ENCODE measurements at places on chromosomes 7 and 10. TPM values are rescaled to one million over a fixed set of nuclear protein-coding genes. Genes with fewer than 3 reads are reported as not detected.

The MCM10 gene
- 62.6 TPM for total RNA-seq

The HTR5A gene
- total RNA-seq: not detected

The IDI2 gene
- not detected for total RNA-seq

The TMEM140 gene
- total RNA-seq: 6.1 TPM

The RBP3 gene
- not detected for total RNA-seq

The EBF3 gene
- 0.79 TPM for total RNA-seq

The SLC29A4 gene
- total RNA-seq: 34.6 TPM

The NEUROG3 gene
- total RNA-seq: not detected

The IFIT1B gene
- not detected for total RNA-seq

The UPP1 gene
- total RNA-seq: 20.6 TPM

The CREB5 gene
- total RNA-seq: 9.1 TPM

The SUGCT gene
- 9.9 TPM for total RNA-seq

The NIPSNAP2 gene
- 59.3 TPM for total RNA-seq

The LAMB1 gene
- total RNA-seq: 418 TPM

DNA sequence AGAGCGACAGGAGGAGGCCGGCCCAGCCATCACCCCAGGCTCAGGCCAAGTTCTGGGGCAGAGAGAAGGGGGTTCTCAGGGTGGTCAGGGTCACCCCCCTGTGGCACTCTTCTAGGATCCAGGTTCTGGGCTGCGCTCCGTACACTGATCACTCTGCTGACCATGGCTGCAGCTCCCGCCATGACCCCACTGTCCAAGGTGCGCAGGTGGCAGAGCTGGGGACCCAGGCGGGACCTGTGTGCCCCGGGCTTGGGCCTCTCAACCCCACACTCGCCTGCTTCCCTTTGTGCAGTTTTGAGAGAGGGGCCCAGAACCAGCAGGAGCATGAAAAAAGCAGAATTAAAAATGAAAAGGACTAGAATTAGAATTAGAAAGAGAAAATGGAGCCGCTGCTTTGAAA is 227.1 kb downstream of the FANK1 start:
- no peak for DNase-seq

DNA sequence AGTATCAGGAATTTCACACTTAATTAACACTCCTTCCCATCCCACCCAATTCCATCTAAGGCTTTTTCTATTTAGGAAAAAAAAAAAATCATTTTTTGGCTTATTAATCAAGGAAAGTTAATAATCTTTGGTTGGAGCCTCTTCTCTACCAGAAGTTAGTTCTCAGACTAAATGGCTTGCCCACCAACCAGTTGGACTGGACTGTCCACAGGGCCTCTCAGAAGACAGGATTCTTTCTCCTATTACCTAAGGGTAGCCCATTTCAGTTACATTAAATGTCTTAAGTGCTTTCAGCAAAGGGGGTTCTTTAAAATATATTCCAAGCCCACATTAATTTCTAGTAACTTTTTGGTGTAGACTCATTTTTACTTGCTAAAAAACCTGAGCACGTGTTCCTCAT is 35.2 kb downstream of the GLUD1 start:
- no peak for DNase-seq

GRCh38 chr10:76393875-76394706 is 962.7 kb downstream of the LRMDA start:
- no peak for DNase-seq

GRCh38 chr10:62231805-62232204 is 36.8 kb downstream of the RTKN2 start:
- DNase-seq: no peak

DNA sequence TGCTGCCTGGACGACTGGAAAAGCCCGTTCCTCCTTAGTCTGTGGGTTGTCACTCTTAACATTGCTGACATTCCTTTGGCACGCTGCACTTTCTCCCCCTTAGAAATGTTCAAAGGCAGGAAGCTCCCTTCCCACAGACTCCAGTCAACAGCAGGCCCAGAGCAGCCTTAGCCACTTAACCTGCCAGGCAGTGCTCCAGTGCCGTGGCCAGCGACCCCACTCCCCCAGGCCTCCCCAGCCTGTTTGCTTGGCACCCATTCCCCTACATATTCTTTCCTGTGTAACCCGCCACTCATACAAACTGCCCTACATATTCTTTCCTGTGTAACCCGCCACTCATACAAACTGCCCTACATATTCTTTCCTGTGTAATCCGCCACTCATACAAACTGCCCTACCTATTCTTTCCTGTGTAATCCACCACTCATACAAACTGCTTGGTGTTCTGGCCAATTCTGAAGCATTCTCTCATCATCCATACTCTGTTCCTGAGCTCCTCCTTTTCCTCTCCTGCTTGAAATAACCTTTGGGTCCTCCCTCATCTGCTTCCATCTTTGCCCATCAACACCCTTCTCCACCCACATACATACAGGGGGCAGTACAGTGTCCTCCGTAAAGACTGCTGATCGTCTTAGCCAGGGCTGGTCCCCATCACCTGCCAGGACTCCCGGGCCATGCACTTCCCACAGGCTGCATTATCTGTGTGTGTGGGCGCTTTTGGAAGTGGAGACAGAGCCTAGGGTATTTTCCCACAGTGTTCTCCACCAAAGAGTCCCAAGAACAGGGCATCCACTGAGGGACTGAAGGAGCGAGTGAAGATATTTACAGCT is 57.3 kb downstream of the ADARB2 start:
- DNase-seq: no peak

DNA sequence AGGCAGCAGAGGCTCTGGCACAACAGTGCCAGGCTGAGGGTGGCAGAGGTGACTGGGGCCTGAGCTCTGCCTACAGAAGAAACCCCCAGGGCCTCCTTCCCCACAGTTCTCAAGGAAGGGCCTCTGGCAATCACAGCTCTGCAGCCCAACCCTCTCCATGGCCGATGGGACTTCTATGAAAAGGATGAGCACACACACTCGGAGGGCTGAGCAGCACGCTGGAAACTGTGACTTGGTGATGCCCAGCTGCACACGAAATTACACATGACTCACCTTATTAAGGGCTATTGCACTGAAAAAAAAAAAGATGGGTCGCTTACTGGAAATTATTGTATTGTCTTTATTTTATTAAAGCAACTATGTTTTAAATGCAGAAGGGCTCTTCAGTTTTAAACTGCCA is 42.9 kb upstream of the LRRC18 start:
- no peak for DNase-seq

- peak; percentile 78 for DNase-seq
These were observed 28.9 kb downstream of the SKIDA1 start for GRCh38 chr10:21496343-21497176.

DNA sequence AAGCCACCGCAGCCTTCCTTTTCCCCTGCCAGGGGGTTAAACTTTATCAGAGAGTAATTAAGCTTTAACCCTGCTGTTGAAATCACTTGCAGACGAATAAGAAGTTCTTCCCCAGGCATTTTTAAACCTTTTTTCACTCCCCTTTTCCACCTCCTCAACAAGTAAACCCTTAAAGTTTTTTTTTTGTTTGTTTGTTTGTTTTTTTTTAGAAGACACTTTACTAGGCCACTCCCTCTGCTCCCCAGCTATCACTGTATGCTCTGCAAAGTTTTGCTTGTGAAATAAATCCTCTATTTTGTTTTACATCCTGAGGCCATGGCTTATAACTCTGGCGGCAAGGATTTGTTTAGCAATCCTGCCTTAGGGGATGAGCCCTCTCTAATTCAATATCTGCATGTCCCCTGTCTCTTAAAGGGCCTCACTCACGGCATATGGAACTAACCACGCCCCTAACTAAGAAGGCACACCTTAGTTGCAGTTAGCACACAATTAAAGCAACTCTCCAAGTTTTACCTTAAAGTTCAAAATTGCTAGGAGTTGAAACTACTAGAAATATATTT is 1354.7 kb upstream of the LRRTM3 start:
- DNase-seq: peak; percentile 40

GRCh38 chr10:78214955-78215354 is 181.3 kb downstream of the RPS24 start:
- DNase-seq: no peak

GRCh38 chr10:79031723-79032122 is 37.0 kb upstream of the ZMIZ1 start:
- no peak for DNase-seq

DNA sequence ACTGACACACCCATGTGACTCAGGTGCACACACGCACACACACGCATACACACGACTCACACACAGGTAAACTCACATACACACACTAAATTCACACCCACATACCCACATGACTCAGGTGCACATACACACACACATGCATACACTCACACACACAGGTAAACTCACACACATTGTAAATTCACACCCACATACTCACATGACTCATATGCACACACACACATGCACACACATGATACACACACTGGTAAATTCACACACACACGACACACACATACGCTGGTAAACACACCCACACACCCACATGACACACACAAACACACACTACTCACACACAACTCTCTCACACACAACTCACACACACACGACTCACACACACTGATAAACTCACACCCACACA is 63.6 kb downstream of the TCERG1L start:
- no peak for DNase-seq

DNA sequence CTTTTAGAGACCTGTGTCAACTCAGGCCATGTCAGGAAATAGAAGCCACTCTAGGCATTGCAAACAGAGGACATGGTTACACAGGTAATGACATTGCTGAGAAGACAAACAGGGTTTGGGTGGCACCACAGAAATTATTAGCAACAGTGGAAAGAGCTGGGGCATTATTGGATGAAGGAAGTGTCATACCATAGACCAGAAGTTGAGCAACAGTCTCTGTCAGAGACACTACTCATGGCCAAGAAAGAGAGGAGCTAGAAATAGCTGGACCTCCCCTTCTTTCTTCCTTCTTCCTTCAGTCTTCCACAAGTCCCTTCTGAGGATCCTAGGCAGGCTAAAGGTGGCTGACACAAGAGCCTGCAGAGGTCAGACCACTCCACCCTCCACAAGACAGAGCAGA is 4.2 kb upstream of the LIPA start:
- DNase-seq: no peak

DNA sequence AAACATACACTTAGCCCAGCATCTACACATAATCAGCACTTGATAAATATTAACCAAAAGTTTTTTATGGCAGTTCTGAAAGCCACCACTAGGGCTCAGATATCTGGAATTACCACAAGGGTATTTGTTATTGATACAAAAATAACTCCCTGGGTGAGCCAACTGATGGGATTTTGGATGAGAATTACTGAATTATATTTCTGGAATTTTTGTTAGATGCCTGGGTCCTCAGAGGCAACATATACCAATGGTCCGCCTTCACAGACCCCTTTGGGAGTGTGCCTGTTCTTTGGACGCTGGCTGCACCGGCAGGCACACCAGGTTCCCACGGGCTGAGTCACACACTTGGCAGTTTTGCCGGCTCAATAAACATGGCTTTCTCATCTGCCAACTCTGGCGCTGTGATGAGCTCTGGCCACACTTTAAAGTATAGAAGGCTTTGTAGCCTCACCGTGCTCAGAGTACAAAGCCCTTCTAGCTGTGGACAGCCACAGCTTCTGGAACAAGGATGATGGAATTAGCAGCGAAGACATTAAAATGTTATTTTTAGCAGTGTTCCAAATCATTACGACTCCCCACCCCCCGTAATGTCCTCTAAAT is 24.5 kb upstream of the EEPD1 start:
- peak; percentile 38 for DNase-seq

GRCh38 chr10:9994131-9994530 is 1023.5 kb upstream of the CELF2 start:
- no peak for DNase-seq

GRCh38 chr10:64097391-64098122 is 576.4 kb downstream of the REEP3 start:
- no peak for DNase-seq

- DNase-seq: no peak
These were observed 3.6 kb downstream of the CASP7 start for GRCh38 chr10:113683300-113683699.

GRCh38 chr10:48811461-48811860 is 126.8 kb downstream of the WDFY4 start:
- DNase-seq: no peak

DNA sequence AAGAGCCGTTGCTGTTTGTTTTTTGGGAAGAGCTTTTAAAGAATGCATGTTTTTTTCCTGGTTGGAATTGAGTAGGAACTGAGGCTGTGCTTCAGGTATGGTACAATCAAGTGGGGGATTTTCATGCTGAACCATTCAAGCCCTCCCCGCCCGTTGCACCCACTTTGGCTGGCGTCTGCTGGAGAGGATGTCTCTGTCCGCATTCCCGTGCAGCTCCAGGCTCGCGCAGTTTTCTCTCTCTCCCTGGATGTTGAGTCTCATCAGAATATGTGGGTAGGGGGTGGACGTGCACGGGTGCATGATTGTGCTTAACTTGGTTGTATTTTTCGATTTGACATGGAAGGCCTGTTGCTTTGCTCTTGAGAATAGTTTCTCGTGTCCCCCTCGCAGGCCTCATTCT is 31.6 kb downstream of the PFKFB3 start:
- no peak for DNase-seq

DNA sequence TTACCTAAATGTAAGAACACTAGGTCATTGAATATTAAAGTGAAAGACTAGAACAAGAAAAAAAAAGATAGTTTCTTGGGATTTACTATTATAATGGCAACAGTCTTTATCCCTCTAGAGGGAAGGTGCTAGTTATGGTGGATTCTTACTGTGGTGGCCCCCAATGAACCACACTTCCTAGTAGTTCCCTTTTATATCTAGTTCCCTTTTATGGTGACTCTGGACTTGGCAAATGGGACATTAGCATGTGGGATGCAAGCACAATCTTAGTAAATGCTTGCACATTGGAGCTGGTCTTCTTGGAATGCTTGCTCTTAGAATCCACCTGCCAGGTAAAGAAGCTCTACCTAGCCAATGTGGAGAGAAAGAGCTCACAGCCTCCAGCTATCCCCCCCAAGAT is 430.2 kb downstream of the LRMDA start:
- no peak for DNase-seq

GRCh38 chr7:98810153-98810802 is 59.5 kb downstream of the TMEM130 start:
- no peak for DNase-seq

DNA sequence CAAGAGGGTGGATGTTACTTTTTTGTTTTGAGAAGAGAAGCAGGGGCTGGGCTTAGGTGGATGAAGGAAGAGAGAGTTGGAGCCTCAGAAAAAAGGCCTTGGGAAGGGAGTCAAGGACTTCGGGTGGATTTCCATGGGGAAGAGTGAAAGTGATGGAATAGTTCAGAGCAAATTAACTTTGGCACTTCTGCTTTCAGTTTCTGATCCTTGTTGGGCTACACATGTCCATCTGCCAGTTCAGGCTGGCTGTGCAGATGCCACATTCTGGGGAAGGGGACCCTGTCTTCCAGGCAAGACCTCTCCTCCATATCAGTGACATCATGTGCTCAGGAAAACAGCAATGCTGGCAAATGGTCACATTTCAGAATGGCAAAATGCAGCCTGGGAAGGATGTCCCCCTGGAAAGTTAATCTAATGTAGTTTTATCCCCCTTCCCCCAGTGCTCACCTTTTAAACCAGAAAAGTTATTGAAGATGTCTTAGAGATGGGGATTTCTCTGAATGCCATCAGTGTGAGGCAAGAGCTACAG is 86.0 kb downstream of the WDFY4 start:
- no peak for DNase-seq

- no peak for DNase-seq
These were observed 5.6 kb downstream of the LRRTM3 start for GRCh38 chr10:66931340-66931948.
